ENCODE measurements at places on chromosomes 3 and 15.

DNA sequence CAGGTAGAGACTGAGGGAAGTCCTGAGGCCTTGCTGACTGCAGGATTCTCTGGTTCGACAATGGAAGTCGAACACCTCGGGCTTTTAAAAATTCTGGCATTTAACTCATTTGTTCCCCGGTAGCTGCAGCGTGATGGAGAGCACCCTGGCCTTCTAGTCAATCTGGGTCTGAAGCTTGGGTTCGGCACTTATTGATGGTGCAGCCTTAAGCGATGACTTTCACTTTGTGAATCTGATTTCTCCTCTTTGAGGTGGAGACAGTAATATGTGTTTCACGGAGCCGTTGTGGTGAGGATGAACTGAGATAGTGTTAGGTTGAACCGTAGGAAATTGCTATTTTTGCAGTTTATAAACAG is 621 bp upstream of the PARP6 start:
- DNase-seq, result no peak

GRCh38 chr3:15433531-15433930 is 6.1 kb downstream of the EAF1 start:
- DNase-seq, result no peak

GRCh38 chr3:36814776-36815175 is 50.4 kb upstream of the DCLK3 start:
- no peak for DNase-seq

DNA sequence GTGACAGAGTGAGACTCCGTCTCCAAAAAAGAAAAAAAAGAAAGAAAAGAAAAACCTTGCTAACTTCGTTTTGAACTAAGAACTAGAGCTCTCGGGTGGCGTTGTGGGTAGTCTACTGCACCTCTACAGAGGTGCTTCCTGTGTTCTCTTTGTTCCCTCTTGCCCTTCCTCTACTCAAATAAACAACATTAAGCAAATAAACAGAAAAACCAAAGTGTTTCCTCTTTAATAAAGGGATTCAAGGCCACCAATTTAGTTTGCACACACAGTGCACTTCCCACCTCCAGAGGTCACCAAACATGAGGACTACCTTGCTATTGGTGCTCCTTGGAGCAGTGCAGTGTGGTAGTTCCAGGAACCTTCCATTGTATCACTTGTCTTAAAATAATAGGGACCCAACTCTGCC is 354.2 kb upstream of the TBL1XR1 start:
- DNase-seq, result no peak

- no peak for DNase-seq
These were observed 5.2 kb downstream of the SLC49A4 start for GRCh38 chr3:122800031-122800430.

DNA sequence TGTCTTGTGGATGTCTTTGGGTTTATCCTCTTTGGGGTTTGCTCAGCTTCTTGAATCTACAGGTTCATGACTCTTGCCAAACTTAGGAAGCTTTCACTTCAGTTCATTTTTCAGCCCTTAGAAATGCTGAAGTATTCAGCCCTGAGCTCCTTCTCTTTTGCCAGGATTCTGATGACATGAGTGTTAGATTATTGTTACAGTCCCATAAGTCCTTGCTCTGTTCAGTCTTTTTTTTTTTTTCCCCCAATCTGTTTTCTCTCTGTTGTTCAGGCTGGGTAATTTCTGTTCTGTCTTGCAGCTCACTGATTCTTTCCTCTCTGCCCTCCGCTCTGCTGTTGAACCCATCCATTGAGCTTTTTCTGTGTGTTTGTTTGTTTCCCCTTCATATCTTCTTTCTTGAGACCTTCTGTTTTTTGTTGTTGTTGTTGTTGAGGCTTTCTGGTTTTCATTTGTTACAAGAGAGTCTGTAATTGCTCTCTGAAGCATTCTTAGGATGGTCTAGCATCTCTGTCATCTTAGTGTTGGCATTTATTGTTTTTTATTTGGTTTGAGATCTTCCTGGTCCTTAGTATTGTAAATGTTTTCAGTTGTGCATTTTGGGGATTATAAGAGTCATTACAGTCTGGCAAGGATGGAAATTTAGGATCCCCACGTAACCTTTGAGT is 18.4 kb downstream of the LRCH3 start:
- DNase-seq, result no peak

DNA sequence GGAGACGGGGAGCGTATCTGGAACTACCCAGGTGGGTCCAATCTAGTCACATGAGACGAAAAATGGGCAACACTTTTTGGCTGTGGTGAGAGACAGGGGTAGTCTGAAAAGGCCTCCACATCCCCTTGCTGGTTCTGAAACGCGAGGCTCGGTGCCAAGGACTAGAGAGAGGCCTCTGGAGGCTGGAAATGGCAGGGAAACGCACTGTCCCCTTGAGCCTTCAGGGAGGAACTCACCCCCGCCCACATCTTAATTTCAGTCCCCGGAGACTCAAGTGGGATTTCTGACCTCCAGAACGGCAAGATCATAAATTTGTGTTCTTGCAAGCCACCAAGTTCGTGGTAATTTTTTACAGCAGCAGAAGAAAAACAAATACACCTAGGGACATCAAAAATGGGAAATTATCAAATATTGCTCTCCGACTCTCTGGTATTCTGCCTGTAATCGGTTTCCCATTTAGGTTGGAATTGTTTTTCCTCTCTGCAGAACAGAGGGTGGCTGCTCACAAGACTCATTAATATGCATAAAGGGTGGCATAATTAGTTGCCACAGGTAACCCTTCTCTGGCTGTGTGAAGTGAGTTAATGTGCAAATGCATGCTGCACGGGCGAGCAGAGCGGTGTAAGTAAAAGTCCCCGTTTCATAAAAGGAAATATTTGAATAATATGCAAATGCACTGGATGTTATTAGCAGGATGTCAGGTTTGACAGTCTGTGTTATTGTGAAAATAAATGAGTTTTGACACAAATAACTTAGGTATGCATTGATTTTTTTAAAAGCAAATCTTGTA is 185.7 kb downstream of the ARRDC4 start:
- DNase-seq, result no peak

DNA sequence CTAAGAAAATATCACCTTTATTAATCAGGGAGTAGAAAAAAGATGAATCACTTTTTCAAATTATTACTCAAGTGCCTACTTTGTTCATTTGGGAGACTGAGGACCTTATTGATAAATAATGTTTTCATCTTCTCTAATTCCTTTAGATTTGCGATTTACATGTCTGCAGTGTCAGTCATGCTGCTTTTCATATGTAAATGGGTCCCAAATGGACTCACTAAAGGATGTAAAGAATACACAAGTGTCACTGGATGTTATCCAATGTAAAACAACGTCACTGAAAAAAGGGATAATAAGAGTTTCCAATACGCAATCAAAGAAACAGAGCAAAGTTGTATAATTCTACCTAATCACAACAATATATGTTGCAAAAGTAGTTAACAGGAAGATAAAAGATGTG is 84.9 kb downstream of the TFDP2 start:
- no peak for DNase-seq

- DNase-seq, result no peak
These were observed 442.2 kb downstream of the SHQ1 start for GRCh38 chr3:72405943-72406566.

DNA sequence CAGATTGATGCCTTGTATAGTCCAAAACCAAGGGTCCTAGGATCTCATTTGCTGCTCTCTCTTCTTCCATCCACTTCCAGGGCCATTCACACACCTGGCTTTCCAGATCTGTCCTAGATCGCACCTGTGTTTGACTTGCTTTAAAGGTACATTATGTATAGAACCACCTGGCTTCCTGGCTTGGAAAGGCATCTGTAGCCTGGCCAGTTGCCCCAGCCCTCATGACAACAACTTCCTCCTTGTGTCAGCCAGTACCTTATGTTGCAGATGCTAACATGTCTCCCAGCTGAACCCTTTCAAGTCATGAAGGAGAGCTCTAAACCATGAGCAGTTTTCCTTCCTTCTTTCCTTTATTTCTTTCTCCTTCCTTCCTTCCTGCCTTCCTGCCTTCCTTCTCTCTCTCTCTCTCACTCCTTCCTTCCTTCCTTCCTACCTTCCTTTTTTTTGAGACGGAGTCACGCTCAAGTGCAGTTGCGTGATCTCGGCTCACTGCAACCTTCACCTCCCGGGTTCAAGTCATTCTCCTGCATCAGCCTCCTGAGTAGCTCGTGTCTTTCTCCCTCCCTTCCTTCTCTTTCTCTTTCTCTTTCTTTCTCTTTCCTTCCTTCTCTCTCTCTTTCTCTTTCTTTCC is 2.5 kb upstream of the HTR3C start:
- DNase-seq, result no peak

- DNase-seq, result no peak
These were observed 25.6 kb upstream of the PYGO1 start for GRCh38 chr15:55613727-55614126.

- DNase-seq, result no peak
These were observed 152.1 kb upstream of the ALCAM start for GRCh38 chr3:105214590-105214989.

DNA sequence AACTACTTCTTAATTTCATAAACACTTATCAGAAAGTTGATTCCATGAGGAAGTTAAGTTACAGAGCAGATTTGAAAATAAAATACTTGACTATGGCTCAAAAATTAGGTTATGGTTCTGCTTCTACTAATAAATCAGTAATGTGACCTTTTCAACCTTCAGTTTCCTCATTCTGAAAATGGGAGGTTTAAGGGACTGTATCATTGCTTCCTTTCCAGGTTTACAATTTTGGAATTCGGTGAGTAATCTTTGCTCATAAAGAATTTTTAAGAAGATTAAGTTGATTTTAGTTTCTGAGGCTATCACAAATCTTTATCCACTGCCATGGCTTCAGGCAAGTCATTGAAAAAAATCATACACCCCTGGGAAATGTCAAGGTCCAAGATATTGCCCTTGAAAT is 1061.2 kb downstream of the DIPK2A start:
- no peak for DNase-seq

GRCh38 chr15:37880009-37880834 is 54.2 kb upstream of the TMCO5A start:
- DNase-seq, result no peak

GRCh38 chr15:91219206-91219605 is 119.1 kb downstream of the SV2B start:
- no peak for DNase-seq

DNA sequence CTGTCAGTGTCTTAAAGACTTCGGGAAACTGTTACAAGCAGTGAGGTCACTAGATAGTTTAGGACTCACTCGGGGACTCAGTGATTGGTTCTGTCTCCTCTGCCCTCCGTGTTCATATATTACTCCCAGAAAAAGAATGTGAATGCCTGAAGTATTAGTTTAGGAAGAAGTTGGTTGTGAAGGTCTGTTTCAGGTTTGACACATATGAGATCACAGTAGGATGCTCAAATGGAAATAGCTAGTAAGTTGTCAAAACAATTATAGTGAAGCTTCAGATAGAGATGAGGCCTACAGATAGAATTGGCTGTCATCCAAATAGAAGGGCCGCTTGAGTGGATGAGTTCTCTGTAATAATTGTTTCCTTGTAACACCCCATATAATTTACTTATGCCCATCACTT is 172.6 kb downstream of the PLCL2 start:
- DNase-seq, result no peak

- DNase-seq, result no peak
These were observed 2.9 kb downstream of the NPAP1 start for GRCh38 chr15:24678485-24678884.

DNA sequence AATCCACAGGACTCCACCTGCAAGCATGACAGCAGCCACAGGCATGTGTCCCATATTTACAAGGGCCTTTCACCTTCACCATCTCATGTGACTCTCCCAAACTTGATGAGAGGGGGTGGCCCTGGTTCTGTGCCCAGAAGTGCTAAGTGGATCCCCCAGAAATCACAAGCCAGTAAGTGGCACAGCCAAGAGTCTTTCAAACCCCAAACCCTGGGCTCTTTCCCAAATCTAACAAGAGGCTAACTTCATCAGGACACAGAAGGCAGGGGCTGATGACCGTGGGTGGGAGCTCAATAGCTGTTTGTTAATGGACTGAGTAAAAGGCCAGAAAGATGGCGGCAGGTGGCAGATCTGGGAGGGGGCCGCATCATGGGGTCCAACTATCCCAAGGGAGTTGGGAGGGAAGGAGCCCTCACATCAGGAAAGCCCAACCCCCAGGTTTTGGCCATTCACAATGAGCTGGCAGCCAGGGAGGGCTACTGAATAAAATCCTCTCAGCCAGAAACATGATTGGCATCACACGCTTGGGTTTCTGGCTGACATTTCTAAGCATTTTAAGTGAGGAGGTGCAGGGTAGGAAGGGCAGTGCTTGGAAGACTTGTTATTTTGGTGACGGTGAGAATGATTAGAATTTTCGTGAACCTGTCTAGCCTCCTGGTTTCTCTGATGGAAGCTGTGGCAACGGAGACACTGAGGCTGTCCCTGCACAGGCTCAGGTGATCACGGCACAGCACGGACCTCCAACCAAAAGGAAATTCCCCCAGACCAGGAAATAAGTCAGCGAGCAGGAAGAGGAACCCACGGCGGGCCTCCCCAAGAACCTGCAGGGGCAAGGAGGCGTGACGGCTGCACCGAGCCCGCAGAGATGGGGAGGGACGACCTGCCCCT is 109.3 kb downstream of the OXNAD1 start:
- no peak for DNase-seq

- no peak for DNase-seq
These were observed 67.8 kb upstream of the CDAN1 start for GRCh38 chr15:42804739-42805138.

DNA sequence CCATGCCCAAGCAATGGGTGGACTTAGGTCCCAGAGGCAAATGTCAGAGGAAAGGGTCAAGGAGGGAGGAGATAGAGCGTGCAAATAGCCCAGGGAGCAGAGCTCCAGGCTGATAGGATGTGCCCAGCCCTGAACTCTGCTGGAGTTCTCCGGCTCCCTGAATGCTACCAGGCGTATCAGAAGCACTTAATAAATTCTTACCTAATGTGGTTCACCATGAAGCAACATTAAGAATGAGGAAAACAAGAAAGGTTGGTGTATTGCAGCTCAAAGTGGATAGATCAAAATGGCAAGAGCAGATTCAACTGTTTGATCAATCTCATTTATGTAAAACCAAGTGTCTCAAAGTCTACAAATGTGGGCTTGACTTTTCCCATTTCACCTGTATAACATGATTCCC is 38.3 kb downstream of the PXYLP1 start:
- DNase-seq, result no peak

DNA sequence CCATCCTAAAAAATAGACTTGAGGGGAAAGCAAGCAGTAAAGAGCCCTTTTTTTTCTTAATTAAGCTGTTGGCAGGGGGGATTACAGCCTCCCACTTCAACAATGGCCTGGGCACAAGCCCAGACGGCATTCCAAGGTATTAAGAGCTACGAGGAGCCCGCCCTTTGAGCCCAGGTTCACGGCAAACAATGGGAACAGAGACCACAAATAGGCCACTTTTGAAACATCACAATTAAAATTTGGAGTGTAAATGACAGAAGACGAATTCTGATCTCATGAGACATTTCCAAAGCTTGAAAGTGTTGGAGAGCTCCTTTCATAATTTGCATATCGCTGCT is 8.9 kb downstream of the CHSY1 start:
- no peak for DNase-seq

- no peak for DNase-seq
These were observed 41.9 kb downstream of the RAD54L2 start for GRCh38 chr3:51580418-51580817.

All from progenitor cell of endocrine pancreas (in vitro differentiated cells).